ENCODE measurements at places on chromosomes 2 and 18.

DNA sequence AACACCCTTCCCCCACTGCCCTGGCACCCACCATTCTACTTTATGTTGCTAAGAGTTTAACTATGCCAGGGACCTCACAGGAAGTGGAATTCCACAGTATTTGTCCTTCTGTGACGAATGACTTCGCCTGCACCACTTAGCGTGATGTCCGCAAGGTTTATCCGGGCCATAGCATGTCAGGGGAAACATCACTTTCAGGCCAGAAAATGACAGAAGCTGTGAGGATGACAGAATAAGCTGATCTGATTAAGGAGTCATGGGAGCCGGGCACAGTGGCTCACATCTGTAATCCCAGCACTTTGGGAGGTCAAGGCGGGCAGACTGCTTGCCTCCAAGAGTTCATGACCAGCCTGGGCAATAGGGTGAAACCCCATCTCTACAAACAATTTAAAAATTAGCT is 248.8 kb downstream of the EIPR1 start:
- no peak for DNase-seq

DNA sequence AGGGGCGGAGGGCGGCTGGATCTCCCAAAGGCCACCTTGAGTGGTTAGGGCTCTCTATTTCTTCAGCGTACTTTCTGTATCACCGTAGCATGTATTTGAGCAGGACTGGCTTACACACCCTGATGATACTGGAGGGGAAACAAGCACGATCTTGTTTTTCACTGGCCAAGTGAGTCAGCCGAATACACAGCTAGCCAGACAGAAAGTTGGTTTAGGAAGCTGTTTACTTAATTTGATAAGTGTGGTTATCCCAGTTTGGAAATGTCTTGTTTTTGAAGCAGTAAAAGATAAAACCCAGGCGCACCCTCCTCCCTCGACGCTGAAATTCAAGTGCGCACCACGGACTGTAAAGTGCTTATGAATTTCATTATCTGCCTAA is 582 bp downstream of the RIOK3 start:
- DNase-seq, result no peak

DNA sequence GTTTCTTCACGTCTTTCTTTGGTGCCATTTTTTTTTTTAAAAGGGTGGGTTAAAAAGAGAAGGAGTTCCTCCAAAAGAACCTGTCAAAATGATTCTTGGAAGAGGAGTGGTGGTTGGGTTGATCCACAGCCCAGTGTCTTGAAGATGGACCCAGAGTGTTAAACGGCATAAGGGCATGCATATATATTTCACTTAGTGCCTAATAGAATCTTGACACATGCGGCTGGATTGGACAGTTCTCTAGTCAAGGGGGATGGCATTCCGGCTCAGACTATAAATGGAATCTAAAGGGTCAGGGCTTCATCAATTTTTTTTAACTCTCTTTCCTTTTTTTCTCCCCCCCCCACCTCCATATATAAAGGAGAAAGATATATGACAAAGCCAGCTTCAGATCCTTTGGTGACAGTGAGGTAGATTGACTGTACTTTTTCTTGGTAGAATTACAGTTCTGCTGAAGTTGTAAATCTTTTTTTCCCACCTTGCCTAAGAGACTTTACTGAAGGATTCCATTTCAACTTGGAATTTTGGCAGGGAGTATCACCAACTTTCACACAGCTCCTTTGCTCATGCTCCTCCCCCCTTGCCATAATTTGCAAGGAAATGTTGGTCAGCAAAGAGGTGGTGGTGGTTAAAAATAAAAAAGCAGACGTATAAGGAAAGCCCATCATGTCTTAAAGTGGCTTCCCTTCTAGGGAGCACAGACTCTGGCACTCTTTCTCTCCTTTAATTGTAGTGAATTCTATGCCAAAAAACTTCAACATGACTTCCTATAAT is at the start of gene MYL1:
TSS of gene MYL1 (minus strand) at position 160 of the 774 bp plus-strand sequence. CDS start at position 28, 132 bp downstream.
- DNase-seq, result no peak

DNA sequence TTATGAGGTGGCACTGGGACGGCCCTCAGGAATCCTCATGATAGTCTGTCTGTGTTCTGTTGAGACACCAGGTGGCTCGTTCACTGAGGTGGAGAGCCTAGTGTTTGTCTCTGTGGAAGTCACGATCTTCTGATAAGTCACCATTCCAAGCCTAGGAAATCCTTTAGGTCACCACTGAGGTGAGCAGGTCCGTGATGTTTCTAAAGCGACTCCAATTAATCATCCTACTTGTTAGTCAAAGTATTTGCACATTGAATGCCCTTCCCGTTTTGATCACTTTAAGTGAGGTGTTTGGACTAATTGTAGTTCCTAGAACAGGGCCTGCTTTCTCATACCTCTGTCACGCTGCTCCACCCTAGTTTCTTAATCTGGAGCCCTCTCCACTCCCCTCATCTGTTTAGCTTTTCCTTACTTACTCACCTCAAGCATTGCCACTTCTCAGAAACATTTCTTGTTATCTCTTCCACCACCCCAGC is 28.0 kb upstream of the DSG3 start:
- no peak for DNase-seq

DNA sequence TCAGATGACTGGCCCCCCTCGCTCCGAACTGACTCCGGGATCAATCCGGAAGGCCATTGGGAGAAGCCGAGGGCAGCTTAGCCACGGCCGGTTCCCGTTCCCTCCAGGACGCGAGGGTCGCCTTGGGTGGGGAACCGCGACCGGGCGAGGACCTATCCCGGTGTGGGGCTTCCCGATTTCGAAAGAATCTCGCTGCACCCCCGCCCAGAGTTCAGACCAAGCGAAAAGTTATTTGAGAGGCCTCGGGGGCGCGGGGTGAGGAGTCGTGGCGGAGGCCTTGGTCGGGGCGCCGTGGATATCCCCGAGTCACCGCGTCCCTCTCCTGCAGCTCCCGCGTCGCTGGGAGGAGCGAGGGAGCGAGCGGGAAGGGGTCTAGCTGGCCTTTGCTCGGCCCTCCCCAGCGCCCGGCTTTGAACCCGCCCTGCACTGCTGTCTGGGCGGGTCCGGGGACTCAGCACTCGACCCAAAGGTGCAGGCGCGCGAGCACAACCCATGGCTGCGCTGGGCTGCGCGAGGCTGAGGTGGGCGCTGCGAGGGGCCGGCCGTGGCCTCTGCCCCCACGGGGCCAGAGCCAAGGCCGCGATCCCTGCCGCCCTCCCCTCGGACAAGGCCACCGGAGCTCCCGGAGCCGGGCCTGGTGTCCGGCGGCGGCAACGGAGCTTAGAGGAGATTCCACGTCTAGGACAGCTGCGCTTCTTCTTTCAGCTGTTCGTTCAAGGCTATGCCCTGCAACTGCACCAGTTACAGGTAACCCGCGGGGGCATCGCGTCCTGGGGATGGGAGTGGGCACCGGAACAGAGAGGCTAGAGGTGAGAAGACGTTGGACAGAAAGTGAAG is at the start of gene CYP27A1:
TSS of gene CYP27A1 (plus strand) at position 457 of the 837 bp plus-strand sequence. CDS start at position 493, 36 bp downstream.
- DNase-seq, result no peak

GRCh38 chr2:174729797-174730697 is 34.2 kb downstream of the CHRNA1 start:
- no peak for DNase-seq

DNA sequence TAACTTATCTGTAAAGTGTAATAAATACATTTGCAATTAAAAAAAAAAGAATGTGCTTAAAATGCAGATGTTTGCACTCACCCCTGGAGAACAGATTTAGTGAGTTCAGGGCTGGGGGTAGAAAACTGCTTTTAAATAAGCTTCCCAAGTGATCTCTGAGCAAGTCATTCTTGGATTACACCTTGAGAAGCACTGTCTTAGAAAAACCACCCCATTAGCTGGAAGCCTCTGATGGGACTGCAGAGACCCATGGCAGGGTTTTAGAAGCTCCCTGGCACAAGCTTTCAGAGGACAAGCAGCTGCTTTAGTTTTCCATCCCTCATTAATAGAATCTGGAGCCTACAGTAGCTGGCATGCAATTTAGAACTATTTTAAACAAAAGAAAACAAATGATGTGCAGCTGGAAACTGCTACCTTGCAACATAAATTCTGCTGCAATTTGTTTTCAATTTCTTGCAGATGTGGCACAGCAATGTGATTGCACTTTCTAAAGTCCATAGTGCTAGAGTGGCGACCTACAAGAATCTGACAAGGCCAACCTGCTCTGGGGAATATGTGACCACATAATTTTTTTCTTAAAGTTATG is 141.5 kb downstream of the CDC42EP3 start:
- DNase-seq, result no peak

DNA sequence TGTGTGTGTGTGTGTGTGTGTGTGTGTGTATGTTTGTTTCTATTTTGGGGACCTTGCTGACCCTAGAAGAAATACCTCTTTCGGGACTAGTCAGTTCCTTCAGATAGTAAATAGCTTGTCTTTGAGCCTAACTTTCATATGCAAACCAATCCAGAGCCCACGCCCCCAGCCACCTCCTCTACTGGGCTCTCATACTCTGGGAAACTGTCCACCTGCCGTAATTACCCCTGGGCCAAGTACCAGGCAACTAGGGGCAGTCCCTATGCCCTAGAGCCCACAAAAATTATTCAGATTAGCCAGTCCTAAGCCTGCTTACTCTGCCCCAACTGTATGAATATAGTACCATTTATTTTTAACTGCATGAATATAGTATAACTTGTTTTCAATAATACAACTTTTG is 970.4 kb downstream of the EPHA4 start:
- DNase-seq, result no peak

GRCh38 chr2:43218155-43218701 is 8.2 kb downstream of the ZFP36L2 start:
- DNase-seq, result no peak

DNA sequence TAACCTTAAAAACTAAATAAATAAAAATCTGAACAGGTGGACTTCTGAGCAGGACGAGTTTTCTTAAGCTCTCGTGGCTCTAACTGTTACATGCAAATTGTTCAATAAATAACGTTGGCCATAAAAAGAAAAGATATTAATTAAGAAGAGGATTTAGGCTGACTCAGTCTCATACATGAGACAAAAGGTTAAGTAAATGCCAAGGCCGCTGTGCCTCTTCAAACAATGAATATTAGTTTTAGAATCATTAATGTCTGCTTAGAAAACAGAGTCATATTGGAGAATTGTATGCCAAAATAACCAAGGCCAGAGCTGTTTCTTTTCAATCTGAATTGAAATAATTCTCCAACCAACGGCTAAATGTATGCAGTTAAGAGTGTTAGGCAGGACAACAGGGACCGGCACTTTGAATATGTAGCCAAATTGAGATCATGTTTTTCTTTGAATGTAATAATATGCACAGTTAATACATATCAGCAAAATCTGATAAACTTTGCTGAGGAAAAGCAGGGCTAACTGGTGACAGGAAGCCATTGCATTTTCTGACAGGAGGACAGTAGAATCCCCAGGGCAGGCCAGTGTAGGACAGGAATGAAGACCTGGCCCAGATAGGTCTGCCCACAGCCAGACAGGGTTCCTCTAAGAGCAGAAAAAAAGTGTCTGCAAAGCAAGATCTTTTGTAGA is 1041.4 kb upstream of the FANCL start:
- DNase-seq, result no peak

DNA sequence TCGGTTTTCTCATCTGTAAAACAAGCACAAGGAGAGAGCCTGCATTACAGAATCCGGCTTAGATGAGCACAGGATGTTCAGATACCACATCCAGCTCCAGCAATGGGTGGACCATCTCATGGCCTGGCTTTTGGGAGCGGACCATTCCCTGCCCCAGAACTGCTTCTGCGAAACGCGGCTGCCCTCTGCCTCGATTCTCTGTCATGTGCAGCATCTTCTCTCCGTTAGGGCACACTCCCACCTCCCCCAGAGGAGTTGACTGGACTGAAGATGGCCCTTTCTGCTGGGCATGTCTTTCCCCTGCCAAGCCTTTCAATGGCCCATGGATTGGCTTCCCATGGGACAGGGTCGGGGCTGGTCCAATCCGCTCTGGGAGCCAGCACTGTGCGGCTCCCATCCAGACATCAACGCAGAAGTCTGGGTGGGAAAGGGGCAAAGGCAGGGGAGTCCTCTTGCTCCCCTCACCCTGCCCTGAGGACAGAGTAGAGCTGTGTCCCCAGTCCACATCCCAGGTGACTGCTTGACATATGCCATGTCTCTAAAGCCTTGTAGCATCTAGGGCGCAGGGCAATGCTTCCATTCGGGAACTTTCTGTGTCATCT is 14.3 kb upstream of the FAHD2A start:
- no peak for DNase-seq

GRCh38 chr2:101690547-101691152 is 6.9 kb upstream of the MAP4K4 start:
- no peak for DNase-seq

- no peak for DNase-seq
These were observed 143.5 kb downstream of the PTGR3 start for GRCh38 chr18:75065251-75066000.

DNA sequence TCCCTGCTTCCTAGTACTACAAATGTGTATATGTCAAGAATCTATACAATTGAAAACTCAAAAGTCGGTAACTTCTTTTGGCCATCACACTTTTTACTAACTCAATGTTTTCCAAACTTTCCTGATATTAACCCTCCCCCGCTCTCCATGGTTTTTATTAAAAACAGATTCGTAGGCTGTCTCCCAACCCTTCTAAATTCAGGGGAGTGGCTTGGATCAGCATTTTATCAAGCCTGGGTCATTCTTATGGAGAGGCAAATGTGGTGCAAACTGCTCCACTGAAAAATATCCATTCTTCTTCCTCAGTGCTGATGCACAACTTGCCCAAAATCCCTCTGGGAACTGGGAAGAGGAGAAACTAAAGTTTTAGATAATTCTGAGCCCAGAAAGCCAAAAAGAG is 134.2 kb downstream of the RIF1 start:
- DNase-seq, result no peak

DNA sequence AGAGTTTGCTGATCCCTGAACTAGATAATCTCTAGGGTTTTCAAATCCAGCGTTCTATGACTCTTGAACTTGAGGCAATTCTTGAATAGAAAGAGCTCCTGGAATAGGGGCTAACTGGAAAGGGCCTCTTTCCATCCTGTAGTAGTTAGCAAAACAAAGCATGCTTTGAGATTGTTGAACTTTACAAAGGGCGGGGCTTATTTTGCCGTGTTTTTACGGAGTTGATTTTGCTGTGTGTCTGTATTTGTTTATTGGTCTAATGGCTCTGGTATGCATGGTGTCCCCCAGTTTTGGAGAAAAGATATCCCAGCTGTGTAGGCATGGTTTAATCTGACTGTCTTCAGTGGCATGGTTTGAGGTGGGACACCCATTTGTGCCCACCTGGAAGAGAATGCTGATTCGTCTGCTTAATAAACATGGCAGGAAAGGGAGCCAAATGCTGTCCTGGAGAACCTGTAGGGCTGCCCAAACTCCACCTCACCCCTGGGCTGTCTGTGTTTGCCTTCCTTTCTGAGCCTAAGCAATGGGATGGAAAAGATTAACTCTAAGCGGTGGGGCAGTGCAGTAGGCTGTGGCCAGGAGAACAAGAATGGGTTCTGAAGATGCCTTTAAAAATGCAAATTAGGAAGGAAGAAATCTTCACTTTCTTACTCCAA is 74.1 kb upstream of the FOSL2 start:
- DNase-seq, result no peak

- no peak for DNase-seq
These were observed 2.8 kb upstream of the CYS1 start for GRCh38 chr2:10083046-10083445.

- DNase-seq, result no peak
These were observed 1.7 kb downstream of the MAPRE3 start for GRCh38 chr2:26971911-26972786.
